DMS79 treated with DMSO at 0.1 percent for 48 hours (cell line): ENCODE measurements at places on chromosomes 7 and 10.

- DNase-seq, result no peak
Measured at GRCh38 chr10:78181381-78182055, 147.9 kb downstream of the RPS24 start.

DNA sequence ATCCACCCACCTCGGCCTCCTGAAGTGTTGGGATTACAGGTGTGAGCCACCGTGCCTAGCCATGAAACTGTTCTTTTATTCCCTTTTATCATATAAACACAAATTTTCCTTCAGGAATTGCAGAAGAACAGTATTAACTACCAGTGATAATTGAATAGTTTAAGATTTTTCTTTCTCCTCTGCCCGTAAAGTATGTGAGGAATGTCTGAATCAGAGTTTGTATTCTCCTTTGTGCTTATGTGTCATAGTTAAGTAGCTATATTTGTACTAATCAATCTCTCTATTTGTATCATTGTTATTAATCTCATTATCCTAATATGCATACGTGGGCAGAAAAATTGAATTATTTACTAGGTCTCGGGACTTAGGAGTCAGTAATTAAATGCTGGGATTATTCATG is 83.6 kb downstream of the ZNF277 start:
- no peak for DNase-seq

DNA sequence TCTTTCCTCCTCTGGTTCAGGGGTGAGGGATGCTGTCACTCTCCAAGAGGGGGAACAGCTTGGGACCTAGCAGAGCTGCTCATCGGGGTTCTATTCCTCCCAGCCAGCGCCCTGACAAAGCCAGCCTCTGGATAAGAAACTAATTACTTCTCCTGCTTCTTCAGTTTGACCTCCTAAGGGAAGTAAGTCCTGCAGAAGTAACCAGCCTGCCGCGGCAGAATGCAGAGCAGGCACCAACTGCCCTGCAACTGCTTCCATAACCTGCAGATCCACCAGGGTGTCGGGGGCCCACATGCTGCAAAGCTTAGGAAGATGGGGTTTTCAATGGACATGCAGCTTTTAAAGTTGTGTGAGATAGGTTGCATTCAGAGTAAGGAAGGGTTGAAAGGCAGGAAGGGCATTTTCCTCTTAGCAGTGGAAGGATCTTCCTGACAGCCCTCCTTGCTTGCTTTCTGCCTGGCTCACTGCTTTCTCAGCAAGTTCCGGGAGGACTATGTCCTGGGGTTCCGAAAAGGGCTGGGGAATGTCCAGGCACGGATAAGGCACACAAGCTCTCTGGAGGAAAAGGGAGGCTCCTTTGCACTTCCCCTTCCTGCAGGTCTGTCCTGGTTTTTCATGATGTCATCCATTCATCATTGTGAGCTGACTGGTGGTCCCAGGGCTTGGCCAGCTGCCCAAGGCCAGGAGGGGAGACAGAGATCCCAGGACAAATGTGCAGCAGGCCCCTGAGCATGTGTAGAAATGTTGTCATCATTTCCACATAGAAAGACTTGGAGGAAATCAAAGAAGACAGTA is 24.3 kb upstream of the CALU start:
- no peak for DNase-seq

- DNase-seq, result peak; percentile 33
Measured at GRCh38 chr10:131815266-131816156, 85.3 kb upstream of the PPP2R2D start.

DNA sequence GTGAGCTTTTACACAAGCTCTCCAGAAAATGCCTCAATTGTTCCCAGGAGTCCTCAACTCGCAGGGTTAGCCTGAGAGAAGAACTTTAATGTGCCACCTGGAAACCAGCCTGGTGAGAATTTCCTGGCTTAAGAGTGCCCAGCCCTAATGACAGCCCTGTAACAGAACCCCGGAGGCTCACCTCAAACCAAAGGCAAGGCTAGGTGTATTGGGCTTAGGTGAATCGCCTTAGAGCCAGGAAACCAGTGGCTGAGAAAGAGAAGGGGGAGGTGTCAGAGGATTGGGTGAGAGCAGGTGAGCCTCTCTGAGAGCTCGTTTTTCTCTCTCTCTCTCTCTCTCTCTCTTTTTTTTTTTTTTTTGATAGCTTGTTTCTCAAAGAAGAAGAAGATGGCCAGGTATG is 7.3 kb downstream of the OCM2 start:
- DNase-seq, result peak; percentile 95

GRCh38 chr10:88347597-88348304 is 235.4 kb downstream of the RNLS start:
- DNase-seq, result no peak

GRCh38 chr10:119976421-119976820 is 83.9 kb downstream of the SEC23IP start:
- no peak for DNase-seq

- no peak for DNase-seq
Measured at GRCh38 chr7:130962109-130962508, 228.1 kb upstream of the KLF14 start.

DNA sequence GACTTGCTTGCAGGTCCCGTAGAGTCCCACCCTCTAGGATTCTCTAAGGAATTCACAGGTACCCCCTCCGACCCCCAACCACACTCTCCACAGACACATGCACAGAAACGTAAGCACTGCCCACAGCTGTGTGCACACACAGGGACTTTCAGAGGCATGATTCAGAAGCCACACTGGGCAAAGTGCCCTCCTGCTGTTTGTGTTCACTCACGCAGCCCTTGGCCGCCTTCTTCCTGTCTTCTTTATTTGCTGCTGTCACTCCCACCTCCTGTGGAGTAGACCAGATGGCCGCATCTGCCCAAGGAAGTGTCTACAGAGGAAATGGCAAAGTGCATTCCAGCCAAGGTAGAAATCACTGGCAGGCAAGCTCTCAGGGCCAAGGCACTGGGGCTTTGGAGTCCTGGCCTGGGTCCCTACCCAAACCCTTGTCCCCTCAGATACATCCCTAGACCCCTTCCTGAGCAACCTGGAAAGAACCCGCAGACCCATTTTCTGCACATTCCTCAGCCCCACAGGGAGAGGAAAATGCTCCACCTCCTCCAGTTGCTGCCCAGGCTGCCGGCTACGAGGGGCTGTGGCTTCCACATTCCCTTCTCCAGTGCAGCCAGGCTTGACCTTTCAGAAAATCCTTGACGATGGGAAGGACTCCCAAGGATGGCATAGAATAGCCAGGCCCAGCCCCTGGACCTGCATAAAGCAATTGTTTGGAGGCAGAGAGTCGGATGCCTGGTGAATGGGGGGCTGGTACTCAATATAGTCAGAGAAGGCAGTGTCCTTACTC is 21.6 kb upstream of the GIMAP8 start:
- peak; percentile 21 for DNase-seq

- DNase-seq, result no peak
Measured at GRCh38 chr7:1744296-1745017, 74.4 kb downstream of the ELFN1 start.

GRCh38 chr7:94567396-94567795 is 57.8 kb downstream of the CASD1 start:
- DNase-seq, result no peak

DNA sequence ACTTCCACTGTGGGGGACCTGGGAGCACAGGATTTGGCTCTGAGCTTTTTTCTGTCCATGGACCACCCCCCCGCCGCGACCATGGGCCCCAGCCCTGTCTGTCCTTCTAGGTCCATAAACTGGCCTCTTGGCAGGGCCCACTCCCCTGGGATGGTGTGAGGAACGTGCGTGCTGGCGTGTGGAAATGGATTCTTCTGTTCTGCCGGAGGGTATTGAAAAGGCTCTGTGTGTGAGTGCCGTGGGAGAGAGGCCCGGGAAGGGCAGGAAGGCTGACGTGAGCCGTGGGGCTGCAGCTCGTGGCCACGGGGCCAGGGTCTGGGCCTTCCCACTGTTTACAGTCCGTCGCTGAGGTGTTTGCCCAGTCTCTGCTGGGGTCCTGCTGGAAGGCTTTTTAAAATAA is 123.7 kb downstream of the GRK5 start:
- DNase-seq, result no peak

DNA sequence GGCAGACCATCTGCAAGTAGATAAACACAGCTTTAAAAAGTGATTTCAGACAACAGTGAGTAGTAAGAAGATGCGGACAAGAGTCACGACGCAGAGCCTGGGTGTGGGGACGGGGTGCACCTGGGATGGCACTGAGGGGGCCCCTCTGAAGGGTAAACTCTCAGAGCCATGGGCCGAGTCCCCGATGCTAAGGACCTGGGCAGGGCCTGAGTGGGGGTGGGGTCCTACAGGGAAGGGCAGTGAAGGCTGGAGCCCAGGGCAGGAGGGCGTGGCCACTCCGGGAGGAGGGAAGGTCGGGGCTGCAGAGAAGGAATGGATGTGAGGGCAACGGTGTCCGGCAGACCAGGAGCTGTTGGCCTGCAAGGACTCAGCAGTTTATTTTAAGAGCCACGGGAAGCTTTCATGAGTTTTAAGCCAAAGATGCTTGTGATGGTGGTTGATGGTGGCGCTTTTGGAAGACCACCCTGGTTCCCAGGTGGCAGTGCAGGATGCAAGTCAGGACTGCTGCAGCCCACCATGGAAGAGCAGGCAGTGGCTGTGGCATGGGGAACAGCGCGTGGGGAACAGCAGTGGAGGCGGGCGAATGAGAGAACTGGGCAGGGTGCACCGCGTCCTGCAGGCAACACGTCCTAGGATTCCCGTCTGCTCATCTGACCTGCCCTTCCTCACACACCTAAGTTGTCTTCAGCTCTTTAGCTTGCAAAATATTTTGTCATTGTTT is 296.8 kb downstream of the DNAJB6 start:
- DNase-seq, result no peak

DNA sequence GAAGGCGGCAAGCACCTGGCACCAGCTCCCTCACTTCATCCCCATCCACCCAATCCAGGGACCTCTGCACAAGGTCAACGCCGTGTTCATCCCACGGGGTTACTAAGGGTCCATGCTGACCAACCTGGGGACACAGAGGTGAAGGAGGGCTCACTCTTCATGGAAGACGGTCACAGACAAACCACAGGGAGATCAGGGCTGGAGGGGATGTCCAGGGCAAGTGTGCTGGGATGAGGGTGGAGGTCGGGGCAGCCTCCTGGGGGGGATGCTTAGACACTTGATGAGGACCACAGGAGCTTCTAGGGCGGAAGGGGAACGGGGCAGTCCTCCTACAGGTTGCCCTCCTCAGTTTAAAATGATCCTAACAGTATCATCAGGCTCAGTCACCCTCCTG is 46.7 kb downstream of the FAM53B start:
- DNase-seq, result no peak

GRCh38 chr7:151847136-151847535 is 29.8 kb downstream of the PRKAG2 start:
- no peak for DNase-seq

GRCh38 chr7:26900251-26900650 is 35.9 kb upstream of the SKAP2 start:
- DNase-seq, result peak; percentile 37

- DNase-seq, result no peak
Measured at GRCh38 chr7:101589976-101590662, 39.0 kb downstream of the MYL10 start.

DNA sequence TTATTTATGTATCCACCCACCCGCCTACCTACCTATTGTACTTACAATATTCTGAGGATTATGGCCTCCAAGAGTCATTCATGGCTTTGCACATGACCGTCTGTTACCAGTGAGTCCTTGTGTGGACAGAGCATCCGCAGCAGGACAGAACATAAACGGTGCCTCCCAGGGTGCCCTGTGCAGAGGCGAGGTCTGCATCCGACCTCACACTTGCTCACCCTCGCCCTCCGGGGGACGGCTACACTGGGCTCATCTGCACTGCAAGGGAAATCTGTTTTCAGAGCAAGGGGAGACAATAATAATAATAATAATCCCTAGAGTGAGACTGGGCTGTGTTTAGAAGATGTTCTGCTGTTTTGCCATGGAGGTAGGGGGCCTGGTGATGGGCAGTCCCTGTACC is 29.8 kb downstream of the PFKP start:
- DNase-seq, result no peak

DNA sequence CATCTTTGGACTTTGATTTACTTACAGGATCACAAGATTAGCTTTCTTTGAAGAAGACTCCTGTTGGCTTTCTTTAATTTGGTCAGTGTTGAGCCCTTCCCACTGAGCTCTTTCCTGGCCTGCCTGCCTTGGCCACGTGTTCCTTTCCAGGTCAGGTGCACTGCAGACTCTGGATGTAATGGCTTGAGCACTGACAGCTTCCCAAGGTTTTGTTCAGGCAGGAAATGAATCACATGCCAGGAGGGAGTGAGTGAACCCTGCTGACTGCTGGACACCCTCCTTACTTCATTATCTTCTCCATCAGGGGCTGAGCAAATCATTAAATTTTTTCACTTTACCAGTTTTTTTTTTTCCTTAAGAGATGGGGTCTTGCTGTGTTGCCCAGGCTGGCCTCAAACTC is 29.8 kb downstream of the SNX10 start:
- DNase-seq, result no peak

DNA sequence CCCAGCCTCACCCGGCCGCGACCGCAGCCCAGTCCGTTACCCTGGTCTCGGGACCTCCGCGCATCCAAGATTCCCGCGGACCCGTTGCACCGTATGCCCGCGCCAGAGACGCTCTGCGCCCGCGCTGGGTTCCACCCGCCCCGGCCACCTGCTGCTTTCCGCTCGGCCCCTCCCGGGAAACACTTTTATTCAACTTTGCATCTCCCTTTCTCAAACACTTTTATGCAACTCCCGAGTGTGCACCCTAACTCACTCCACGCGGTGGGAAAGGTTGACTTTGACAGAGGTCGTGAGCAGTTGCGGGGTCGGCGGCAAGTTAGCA is at the start of gene ODAD2:
Gene ODAD2 (minus strand): TSS at position 126 of the 322 bp plus-strand sequence. CDS start 3,937 bp downstream, outside the sequence.
- no peak for DNase-seq

DNA sequence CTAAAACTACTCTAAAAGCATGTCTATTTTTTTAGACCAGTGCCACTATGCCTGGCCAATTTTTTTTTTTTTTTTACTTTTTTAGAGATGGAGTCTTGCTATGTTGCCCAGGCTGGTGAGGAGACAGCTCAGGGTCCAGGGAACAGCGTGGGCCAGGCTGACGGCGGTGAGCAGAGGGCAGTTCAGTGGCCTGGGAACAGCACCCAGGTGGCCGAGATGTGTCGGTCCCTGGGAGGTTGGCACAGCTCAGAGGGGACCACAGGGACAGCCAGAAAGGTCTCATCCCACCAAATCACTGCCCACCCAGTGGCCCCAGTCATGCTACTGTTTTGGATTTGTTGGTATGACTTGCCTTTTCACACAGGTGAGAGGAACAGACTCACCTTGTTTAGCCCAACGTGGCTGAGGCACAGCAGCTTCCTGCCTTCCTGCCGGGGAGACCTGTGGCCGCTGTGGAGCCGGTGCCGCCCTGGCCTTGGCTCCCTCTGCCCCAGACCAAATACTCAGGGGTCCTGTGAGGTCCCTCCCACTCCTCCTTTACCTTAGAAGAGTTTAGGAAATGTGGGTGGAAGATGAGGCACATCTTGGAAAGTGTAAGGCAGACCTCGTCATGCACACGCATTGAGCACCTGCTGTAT is 109.6 kb downstream of the PTPRE start:
- no peak for DNase-seq

DNA sequence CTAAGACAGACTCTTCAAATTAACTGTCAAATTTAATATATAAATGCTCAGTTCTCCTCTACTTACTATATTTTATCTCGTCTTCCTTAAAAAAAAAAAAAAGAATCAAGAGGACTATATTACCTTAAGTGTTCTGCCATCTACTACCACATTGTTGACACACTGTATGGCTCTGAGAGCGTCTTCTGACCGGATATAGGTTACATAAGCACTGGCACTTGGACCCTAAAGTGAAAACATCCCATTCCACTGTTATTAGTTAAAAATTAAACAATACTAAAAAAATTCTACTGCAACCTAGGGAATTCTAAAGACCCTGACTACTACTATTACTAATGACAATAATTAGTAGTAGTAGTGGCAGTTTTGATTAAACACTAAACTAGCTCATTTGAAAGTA is 95.7 kb downstream of the CNOT4 start:
- no peak for DNase-seq

GRCh38 chr7:6453734-6454133 is 6.0 kb upstream of the DAGLB start:
- no peak for DNase-seq
